Heart right ventricle (tissue), 16 donors: ENCODE measurements at places on chromosomes 16 and 17.

GRCh38 chr16:67284699-67285646 lies 5.6 kb downstream of the PLEKHG4 start:
- peak; percentile 23 for DNase-seq

GRCh38 chr17:34409352-34409751 lies 46.3 kb upstream of the CCL1 start:
- no peak for DNase-seq

- DNase-seq: no peak
Observed at GRCh38 chr16:9597967-9598730, 506.7 kb downstream of the HAPSTR1 start.

GRCh38 chr16:12330946-12331345 lies 354.4 kb downstream of the SNX29 start:
- DNase-seq: peak; percentile 49

DNA sequence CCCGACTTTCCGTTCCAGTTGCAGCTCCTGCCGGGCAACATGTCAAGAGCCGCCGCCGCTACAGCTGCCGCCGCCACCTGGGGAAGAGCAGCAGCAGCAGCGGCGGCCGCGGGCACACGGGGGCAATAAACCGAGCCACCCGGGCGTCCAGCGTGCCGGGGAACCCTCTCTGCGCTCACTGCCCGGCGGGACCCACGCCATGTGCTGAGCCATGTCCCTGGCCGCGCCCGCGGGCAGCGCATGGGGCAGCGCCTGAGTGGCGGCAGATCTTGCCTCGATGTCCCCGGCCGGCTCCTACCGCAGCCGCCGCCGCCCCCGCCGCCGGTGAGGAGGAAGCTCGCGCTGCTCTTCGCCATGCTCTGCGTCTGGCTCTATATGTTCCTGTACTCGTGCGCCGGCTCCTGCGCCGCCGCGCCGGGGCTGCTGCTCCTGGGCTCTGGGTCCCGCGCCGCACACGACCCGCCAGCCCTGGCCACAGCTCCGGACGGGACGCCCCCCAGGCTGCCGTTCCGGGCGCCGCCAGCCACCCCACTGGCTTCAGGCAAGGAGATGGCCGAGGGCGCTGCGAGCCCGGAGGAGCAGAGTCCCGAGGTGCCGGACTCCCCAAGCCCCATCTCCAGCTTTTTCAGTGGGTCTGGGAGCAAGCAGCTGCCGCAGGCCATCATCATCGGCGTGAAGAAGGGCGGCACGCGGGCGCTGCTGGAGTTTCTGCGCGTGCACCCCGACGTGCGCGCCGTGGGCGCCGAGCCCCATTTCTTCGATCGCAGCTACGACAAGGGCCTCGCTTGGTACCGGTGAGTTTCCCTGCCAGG lies 604 bp downstream of the HS3ST3B1 start:
- DNase-seq: no peak

DNA sequence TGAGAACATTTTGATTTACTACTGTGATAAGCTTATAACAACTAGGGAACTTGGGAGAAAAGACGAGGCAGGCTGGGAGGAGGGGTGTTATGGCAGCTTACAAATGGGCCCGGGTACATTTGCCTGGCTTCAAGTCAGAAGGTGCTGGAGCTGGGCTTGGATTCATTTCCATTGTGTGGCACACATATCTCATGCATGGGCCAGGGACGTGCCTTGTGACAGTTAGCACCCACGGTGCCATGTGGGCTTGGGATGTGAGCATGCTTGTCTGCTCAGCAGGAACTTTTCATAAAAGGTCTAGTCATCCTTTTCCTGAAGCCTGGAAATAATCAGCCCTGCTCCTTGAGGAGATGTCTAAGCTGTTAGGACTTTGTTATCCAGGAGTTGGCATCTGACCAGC lies 572.2 kb downstream of the CDH13 start:
- DNase-seq: no peak

- no peak for DNase-seq
Observed at GRCh38 chr17:65891231-65891735, 300.6 kb downstream of the CEP112 start.
